EH (cell line): ENCODE measurements at places on chromosomes 2 and 18.

- DNase-seq = no peak
These were observed 257.2 kb upstream of the SYT4 start for GRCh38 chr18:43534511-43534910.

- DNase-seq = no peak
These were observed 84.6 kb upstream of the MAP3K20 start for GRCh38 chr2:172991031-172991430.

GRCh38 chr2:99545604-99546003 is 55.8 kb upstream of the REV1 start:
- no peak for DNase-seq

DNA sequence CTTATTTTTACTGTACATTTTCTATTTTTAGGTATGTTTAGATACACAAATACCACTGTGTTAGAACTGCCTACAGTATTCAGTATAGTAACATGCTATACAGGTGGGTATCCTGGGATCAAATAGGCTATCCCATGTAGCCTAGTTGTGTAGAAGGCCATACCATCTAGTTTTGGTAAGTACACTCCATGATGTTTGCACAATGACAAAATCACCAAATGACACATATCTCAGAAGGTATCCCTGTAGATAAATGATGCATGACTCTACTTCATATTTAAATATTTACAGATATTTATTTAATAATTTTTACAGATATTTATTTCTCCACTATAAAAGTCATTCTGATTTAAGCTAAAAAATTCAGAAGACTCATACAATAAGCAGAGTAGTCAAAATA is 233.8 kb upstream of the OSR1 start:
- no peak for DNase-seq

GRCh38 chr18:23438608-23439366 is 14.3 kb upstream of the RIOK3 start:
- DNase-seq = no peak
